ENCODE measurements at places on chromosomes 2 and 18. TPM values are rescaled to one million over a fixed set of nuclear protein-coding genes. Genes with fewer than 3 reads are reported as not detected.

UGT1A10 gene
- not detected for polyA plus RNA-seq

KCNF1 gene
- 1.6 TPM for polyA plus RNA-seq

C1QL2 gene
- polyA plus RNA-seq: 1.3 TPM

UGT1A3 gene
- not detected for polyA plus RNA-seq

HTR2B gene
- not detected for polyA plus RNA-seq

CDH2 gene
- 12.4 TPM for polyA plus RNA-seq

DLGAP1 gene
- 11.8 TPM for polyA plus RNA-seq

PARD3B gene
- polyA plus RNA-seq: 0.97 TPM

KIF1A gene
- polyA plus RNA-seq: 83.2 TPM

TCF23 gene
- polyA plus RNA-seq: 0.02 TPM

SLC30A3 gene
- polyA plus RNA-seq: 48.7 TPM

DSG4 gene
- polyA plus RNA-seq: not detected

OTOS gene
- polyA plus RNA-seq: 0.19 TPM

TET3 gene
- polyA plus RNA-seq: 5.5 TPM

COL3A1 gene
- polyA plus RNA-seq: 0.06 TPM
